Cardiac muscle cell (in vitro differentiated cells and primary cell): ENCODE measurements at places on chromosomes 1 and 21. TPM values are rescaled to one million over a fixed set of nuclear protein-coding genes. Genes with fewer than 3 reads are reported as not detected.

- no peak for DNase-seq
- no peaks in the 10 kb centered on the region for H3K36me3 ChIP-seq
- no peak overlapping the region for H3K4me3 ChIP-seq
- H3K4me1 ChIP-seq: no peaks in the 10 kb centered on the region
These were observed 20.9 kb downstream of the RNF187 start for GRCh38 chr1:228507961-228508652.

- H3K27ac ChIP-seq: no peak overlapping the region
- peaks cover 13% of the 10 kb centered on the region for H3K4me1 ChIP-seq
- H3K27me3 ChIP-seq: no peaks in the 10 kb centered on the region
- DNase-seq: no peak
- H3K36me3 ChIP-seq: no peaks in the 10 kb centered on the region
These were observed 111.5 kb upstream of the LYPLAL1 start for GRCh38 chr1:219062161-219062560.

CYP4A22 gene
- total RNA-seq: not detected in 2 replicates

GRCh38 chr1:183195142-183195574 lies 9.1 kb downstream of the LAMC2 start:
- H3K36me3 ChIP-seq: no peaks in the 10 kb centered on the region
- H3K27ac ChIP-seq: no peak overlapping the region
- H3K4me1 ChIP-seq: no peaks in the 10 kb centered on the region
- H3K4me3 ChIP-seq: no peak overlapping the region

TRIM67 gene
- total RNA-seq: 0.06 TPM in 1 of 2 replicates, not detected in the other

DNA sequence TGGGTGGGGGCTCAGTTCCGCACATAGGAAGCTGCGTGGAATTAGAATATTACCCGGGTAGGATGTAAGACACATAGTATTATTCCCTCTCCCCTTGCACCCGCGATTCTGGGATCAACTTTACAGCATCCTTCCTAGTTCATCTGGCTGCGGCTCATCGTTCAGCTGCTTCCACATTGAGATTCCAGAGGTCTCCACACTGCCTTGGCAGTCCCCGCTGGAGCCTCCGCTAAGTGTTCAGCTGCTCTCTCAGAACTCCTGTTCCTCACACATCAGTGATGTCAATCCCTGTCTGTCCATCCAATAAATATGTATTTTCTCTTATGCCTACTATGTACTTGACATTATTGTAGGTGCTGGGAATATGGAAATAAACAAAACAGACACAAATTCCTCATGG lies 135.6 kb upstream of the SYT6 start:
- DNase-seq: no peak
- no peaks in the 10 kb centered on the region for H3K36me3 ChIP-seq
- H3K4me1 ChIP-seq: no peaks in the 10 kb centered on the region

DNA sequence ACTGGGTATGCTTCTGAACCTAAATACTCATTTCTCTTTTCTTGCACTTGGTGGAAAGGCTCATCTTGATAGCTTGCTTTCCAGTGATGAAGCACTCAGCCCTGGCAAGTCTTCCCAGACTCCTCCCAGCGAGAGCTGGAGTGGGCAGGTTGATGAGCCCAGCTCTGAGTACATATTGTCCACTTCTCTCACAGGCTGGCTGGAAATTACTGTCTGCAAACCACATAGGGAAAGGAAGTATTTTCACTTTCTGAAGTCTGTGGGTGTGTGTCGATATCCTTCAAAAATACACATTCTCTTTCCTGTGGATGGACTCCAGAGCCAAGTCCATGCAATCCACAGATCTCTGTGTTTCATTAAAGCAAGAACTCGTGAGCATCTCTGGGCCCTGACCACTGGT lies 38.7 kb upstream of the CNTN2 start:
- H3K4me1 ChIP-seq: no peaks in the 10 kb centered on the region
- DNase-seq: no peak
- no peak overlapping the region for H3K4me3 ChIP-seq
- H3K27me3 ChIP-seq: no peaks in the 10 kb centered on the region

DNA sequence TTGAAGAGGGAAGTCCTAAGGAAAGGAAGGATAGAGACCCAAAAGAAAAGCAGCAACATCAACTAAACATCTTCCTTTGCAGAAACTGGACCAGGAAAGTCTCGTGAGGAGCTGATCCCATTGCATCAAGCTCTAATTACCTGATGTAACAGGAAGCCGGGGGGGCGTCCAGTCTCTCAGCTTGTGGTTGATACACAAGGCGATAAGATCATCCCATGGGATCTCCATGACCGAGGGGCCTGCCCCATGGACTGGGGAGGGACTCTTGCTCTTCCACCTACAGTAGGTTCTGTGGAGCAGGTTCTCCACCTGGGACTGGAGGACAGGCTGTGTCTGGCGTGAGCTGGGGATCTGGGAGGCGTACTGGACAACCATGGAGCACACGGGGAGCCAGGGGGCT lies 14.8 kb upstream of the LSS start:
- H3K27ac ChIP-seq: no peak overlapping the region
- no peaks in the 10 kb centered on the region for H3K4me1 ChIP-seq
- H3K36me3 ChIP-seq: peaks cover 70% of the 10 kb centered on the region
- H3K27me3 ChIP-seq: no peaks in the 10 kb centered on the region

DNA sequence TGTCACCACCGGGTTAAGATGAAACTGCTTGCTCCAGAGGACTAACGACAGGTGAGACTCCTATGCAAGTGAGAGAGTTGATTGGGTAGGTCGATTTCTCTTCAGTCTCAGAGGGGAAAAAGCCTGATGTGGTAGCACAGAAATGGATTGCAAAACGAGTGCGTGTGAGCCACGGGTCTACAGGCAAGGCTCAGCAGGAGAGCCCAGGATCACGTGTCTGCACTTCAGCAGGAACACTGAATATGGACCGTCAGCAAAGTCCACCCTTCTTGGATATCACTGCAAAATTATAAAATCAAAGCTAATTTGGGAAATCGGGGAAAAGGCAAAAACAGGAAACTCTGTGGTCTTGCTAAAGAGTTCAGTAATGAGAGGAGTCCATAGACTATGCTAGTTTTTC lies 107.7 kb upstream of the ZNF648 start:
- H3K4me3 ChIP-seq: no peak overlapping the region
- no peaks in the 10 kb centered on the region for H3K36me3 ChIP-seq
- no peaks in the 10 kb centered on the region for H3K27me3 ChIP-seq
- H3K4me1 ChIP-seq: no peaks in the 10 kb centered on the region
- H3K27ac ChIP-seq: no peak overlapping the region

DNA sequence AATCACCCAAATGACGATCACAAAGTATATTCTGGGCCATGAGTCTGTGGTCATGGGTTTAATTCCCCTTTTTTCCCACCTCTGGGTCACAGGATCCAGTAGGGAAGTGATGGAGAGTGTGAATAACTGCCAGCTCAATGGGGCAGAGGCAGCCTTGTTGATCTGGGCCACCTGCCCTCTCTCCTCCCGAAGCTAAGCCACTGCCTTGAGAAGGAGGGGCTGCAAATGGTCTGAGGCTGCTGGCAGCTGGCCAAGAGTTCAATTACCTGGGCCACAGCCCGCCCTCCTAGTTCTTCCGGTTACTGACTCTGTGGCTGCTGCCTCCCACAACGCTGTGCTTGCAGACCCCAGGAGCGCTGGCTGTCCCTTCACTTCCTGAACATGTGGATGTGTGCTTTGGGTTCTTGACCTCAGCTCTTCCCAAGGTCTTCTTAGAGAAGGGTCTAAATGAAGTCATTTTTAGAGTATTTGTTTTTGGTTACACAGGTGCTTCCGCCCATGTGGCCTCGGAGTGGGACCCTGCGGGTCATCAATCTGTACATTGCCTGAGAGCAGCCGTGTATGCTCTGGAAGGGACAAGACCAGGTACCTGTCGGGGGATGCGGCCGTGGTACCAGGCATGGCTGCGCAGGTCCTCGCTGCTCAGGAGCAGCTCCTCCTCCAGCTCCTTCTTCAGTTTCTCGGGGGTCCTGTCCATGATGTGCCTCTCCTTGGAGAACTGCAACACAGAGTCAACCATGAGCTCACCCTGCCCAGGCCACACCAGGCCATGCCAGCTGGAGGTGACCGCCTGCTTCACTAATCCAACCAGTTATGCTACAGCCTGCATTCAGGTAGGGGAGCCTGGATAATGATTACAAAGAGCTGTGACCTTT lies 89.7 kb downstream of the BCAR3 start:
- no peaks in the 10 kb centered on the region for H3K4me1 ChIP-seq
- H3K27me3 ChIP-seq: peaks cover 83% of the 10 kb centered on the region
- no peak for DNase-seq

VAMP4 gene
- total RNA-seq: 5.0 and 9.4 TPM in 2 replicates

DNA sequence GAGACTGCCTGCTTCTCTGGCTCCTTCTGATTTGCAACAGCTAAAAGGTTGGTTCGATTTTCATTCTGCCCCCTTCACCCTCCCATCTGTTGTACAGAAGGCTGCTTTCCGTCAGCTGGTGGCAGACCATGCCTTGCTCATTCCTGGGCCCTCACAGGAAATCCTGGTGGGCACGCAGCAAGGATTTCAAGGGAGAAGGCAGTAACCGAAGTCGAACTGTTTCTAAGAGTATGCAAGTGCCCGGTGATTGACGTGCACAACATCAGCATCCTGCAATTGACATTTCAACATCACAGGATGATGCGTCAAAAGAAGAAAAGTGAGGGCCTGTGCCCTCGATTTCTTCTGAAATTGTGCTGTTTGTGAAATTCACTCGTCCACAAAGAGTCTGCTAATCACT lies 83.8 kb downstream of the PLPP3 start:
- no peak overlapping the region for H3K4me3 ChIP-seq
- H3K27ac ChIP-seq: peak overlapping the region; percentile 60
- no peaks in the 10 kb centered on the region for H3K27me3 ChIP-seq
- no peak for DNase-seq
- peaks cover 28% of the 10 kb centered on the region for H3K4me1 ChIP-seq

DNA sequence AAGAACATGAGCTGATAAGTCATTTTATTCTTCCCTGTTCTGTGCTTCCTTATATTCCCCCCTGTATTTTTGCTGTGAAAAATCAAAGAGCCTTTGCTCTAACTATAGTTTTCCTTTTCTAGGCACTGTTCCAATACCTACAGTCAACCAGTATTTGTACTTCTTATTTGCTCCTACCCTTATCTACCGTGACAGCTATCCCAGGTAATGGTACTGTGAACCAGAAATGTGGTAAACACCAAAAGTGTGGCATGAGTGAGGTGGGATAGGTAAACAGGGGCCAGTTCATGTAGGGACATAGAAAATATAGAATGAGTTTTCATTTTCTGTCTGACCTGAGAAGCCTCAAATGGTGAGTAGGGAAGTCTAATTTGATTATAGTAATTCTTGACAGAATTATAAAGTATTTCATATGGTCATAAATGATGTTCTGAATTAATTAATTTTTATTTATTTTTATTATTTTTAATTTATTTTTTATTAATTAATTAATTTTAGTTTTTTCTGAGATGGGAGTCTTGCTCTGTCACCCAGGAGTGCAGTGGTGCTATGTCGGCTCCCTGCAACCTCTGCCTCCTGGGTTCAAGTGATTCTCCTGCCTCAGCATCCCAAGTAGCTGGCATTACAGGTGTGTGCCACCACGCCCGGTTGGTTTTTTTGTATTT lies 22.9 kb upstream of the AXDND1 start:
- H3K4me3 ChIP-seq: no peak overlapping the region
- no peak for DNase-seq
- no peaks in the 10 kb centered on the region for H3K4me1 ChIP-seq
- H3K27me3 ChIP-seq: no peaks in the 10 kb centered on the region
- no peak overlapping the region for H3K27ac ChIP-seq

DNA sequence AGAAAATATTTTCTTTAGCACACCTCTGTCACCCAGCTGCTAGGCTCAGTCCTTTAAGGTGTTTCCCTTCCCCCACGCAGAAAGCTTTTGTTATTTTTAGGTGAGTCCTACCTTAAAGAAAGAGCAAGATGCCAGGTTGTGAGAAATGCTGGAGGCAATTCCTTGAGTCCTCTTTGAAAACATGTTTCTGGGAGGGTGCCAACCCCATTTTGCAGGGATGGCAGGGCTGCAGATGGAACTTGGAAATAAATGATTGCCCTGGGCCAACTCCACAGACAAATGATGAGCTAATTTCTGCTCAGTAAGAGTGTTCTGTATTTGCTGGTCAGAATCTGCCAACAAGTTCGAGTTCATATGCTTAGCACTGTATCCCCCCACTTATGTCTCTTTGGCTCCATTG lies 119.2 kb upstream of the RAB3GAP2 start:
- no peaks in the 10 kb centered on the region for H3K4me1 ChIP-seq
- DNase-seq: no peak
- no peak overlapping the region for H3K27ac ChIP-seq
- H3K4me3 ChIP-seq: no peak overlapping the region
- H3K27me3 ChIP-seq: no peaks in the 10 kb centered on the region

- H3K4me3 ChIP-seq: no peak overlapping the region
- H3K4me1 ChIP-seq: peaks cover 19% of the 10 kb centered on the region
- H3K27ac ChIP-seq: no peak overlapping the region
- no peak for DNase-seq
- peaks cover 39% of the 10 kb centered on the region for H3K27me3 ChIP-seq
These were observed 3.0 kb downstream of the NTRK1 start for GRCh38 chr1:156863631-156864030.

- no peak for DNase-seq
- no peaks in the 10 kb centered on the region for H3K36me3 ChIP-seq
- no peaks in the 10 kb centered on the region for H3K4me1 ChIP-seq
- H3K27ac ChIP-seq: no peak overlapping the region
These were observed 6.5 kb upstream of the RNF2 start for GRCh38 chr1:185038813-185039376.

DNA sequence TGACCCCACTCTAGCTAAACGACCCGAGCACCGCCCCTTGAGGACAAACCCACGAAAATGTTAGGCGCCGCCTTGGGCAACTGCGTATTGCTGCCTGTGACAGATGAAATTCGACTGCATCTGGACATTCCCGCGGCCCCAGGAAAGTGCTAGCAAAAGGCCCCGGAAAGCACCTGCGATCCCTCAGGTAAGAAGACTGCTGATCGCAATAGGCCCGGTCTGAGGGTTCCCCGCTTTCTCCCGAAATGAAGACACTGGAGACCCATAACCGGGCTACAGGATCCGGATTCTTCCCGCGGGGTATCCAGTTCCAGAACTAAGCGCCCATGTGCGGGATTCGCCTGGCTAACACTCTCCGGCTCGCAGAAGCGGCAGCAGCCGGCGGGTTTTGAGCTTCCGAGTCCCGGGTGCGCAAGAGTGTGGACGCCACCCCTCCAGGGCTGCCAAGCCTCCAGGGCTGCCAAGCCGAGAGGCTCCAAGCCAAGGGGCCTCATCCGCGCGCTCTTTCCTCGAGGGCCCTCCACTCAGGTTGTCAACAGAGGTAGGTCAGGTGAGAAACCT lies 157.9 kb upstream of the NBPF11 start:
- no peaks in the 10 kb centered on the region for H3K4me1 ChIP-seq
- no peak overlapping the region for H3K27ac ChIP-seq
- DNase-seq: no peak
- no peak overlapping the region for H3K4me3 ChIP-seq

GRCh38 chr1:86957221-86957620 lies 42.8 kb downstream of the HS2ST1 start:
- no peak overlapping the region for H3K27ac ChIP-seq
- DNase-seq: no peak
- H3K36me3 ChIP-seq: no peaks in the 10 kb centered on the region
- H3K27me3 ChIP-seq: no peaks in the 10 kb centered on the region
- H3K4me1 ChIP-seq: peaks cover 10% of the 10 kb centered on the region

DNA sequence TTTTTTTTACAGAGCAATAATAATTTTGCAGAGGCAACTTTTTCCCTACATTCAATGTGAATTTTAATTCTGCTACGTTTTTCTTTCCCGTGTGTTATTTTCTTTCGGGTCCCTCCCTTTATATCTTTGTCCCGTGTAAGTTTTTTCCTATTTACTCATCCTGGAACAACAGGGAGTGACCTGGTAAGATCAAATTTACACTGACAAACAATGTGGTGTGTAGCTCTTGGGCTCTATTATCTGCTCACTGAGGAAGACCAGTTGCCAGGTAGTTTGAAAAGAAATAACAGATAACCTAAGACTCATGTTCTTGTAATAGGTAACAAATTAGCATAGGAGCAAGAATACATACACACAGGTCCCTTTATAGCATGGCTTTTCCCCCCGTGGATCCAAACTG lies 33.7 kb upstream of the GUCA2A start:
- H3K27me3 ChIP-seq: no peaks in the 10 kb centered on the region
- H3K27ac ChIP-seq: no peak overlapping the region
- DNase-seq: no peak
- H3K36me3 ChIP-seq: peaks cover 24% of the 10 kb centered on the region
